Coronary artery (tissue), 2 donors: ENCODE measurements at places on chromosomes 11 and 22.

- no peak for DNase-seq
These were observed at the start of gene CD3G for GRCh38 chr11:118343981-118344515. Gene CD3G (plus strand): TSS chr11:118344344. CDS start chr11:118344424, 80 bp downstream.

GRCh38 chr11:45031912-45032519, 81.3 kb upstream of the TP53I11 start:
- no peak for DNase-seq

DNA sequence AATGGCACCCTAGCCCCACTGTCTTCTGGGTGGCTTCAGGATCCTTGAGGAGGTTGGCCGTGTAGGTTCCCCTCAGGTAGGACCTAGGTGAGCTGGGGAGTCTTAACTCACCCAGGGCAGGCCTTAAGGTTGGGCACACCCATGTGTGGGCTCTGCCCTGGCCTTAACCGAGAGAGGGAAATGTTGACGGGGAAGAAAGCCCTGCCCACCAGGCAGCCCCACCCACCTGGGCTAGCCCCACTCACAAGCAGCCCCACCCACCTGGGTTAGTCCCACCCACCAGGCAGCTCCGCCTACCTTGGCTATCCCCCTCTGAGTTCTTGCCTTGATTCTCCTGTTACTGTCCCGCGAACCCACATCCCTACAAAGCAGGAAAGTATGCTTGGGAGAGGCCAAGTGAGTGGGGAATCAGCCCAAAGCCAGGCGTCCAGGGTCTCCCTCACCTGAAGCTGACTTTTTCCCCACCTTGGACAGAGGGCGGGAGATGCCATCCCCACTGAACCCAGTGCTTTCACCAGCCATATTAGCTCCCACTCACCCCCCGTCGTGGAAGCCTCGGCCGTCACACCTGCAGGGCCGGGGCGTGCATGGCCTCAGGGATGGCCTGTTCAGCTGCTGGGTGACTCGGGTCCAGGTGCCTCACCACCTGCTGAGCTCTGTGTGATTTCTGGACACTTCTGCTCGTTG, at the start of gene MYEOV:
TSS of gene MYEOV (plus strand) at position 337 of the 687 bp plus-strand sequence. CDS start 1,200 bp downstream, outside the sequence.
- no peak for DNase-seq

DNA sequence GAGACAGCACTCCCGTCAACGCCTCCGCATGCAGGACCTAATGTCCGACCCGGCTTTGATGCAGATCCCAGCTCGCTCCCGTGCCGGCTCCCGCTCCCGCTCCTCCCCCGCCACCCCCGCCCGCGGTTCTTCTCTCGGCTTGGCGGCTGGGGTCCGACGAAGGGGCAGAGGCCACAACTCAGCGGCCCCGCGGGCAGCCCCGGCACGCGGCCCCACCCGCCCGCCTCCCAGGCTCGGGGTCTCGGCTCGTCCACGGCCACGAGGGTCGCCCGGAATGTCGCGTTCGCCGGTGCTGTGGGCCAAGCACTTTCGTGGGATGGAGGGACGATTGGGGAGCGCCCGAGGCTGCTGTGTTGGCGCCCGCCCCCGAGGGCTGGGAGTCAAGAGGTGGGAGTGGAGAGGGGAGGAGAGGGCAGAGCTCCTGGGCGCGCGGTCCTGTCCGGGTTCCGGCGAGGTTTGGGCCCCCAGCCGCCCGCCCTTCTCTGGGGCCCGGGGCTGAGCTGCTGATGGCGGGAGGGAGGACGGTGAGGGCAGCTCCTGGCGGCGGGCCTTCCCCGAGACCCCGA, 5.3 kb upstream of the TBX1 start:
- DNase-seq, result no peak

- no peak for DNase-seq
These were observed 8.0 kb upstream of the SLCO2B1 start for GRCh38 chr11:75142714-75143419.

GRCh38 chr11:57071829-57072228, 83.1 kb downstream of the OR5AK2 start:
- DNase-seq, result no peak

DNA sequence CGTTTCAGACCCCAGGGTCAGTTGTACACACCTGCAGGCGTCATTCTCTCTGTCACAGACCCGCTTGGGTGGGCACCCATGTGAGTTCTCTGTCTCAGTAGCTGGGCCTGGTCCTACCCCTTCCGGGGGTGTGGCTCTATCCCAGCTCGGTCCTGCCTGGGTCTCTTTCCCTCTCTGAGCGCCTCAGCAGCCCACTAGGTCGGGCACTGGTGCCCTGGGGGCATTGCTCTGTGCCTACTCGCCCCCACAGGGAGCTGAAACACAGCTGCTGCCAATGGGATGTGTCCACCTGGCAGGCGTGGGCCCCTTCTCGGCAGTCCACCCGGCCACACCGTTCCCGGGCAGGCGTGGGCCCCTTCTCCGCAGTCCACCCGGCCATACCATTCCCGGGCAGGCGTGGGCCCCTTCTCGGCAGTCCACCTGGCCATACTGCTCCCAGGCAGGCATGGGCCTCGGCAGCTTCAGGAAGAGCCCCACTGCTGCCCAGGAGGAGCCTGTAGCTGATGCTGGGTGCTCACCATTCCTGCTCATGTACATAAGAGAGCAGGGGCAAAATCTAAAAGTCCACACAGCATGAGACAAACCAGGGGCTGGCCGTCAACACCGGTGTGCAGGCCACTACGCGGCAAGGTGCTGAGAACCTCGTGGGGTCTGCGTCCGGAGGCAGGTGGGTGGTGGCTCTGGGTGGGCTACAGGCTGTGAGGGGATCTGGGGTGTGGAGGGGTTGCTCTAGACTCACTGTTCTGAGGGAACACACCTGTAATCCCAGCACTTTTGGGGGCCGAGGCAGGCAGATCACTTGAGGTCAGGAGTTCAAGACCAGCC, 12.3 kb downstream of the MLC1 start:
- no peak for DNase-seq

GRCh38 chr11:125514336-125515101, 18.5 kb upstream of the FEZ1 start:
- no peak for DNase-seq

GRCh38 chr11:30585892-30586250, 282 bp downstream of the MPPED2 start:
- DNase-seq, result no peak

DNA sequence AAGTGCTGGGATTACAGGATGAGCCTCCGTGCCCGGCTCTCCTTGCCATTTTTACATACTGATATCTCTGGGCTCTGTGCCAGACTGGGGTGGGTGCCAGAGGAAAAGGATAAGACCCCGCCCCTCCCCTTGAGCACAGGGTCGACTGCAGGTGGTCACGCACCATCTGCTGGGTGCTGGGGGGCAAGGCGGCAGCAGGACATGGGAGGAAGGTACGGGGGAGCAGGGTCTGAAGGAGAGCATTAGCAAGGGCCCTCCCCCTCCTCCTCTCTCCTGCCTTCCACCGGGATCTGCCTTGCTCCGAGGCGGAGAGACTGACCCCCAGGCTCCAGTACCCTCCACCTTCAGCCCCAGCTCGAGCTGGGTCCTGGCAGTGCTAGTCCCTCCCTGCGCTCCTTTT, 9.7 kb upstream of the PGA3 start:
- no peak for DNase-seq

DNA sequence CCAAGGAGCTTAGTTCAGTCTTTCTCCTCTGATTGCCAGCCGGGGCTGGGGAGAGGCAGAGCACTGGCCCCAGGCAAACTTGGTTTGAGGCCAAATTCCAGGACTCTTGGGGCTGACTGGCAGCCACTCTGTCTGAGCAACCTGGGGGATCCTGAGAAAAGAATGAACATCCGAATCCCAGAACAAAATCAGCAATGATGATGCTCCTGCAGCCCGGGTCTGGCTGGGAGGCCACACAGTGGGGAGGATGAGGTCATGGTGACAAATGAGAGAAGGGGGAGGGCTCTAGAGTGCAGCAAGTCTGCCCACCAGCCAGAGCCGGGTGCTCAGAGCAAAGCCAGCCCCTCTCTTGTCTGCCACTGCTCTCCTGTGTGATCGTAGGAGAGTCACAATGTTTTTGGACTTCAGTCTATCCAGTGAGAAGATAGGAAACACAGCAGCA, 71.8 kb upstream of the PAX6 start:
- DNase-seq, result no peak

GRCh38 chr22:48393885-48394284, 1433.8 kb downstream of the BRD1 start:
- DNase-seq, result no peak

GRCh38 chr22:31757265-31757664, 3.4 kb downstream of the DEPDC5 start:
- DNase-seq, result no peak

GRCh38 chr11:118705111-118705741, 25.8 kb upstream of the TREH start:
- peak; percentile 68 for DNase-seq

- DNase-seq, result no peak
These were observed 40.8 kb downstream of the MAP6 start for GRCh38 chr11:75627906-75628668.

DNA sequence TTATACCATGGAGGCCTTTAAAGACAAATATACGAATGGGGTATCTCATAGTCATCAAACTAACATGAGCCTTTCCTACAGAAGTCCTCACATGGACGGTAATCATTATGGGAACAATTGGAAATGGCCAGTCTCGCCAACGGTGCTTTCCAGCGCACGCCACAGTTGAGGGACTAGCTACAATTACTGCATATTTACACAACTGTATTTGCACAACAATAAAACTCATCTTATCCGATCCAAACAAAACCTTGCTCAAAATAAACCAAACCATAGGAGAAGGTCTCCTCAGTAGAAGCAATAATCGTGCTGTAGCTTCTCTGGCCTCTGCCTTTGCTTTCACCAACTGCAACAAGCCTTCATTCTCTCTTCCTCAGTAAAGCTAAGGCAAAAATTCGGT, 5.9 kb downstream of the CADM1 start:
- no peak for DNase-seq

DNA sequence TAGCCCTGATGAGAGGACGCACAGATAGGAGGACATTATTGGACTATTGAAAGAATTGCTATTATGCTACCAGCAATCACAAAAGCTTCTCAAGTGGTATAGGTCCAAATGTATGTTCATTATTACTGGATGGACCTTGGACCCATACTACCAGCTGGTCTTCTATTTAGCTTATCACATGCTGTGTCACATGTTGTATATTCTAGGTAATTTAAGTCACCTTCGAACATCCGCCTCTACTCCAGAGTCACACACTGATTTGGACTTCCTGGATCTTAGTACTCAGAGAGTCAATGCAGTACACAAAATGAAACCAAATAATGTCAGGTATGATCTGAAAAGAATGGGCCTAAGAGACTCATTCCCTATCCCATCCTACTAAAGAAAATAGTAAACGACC, 534.0 kb upstream of the API5 start:
- no peak for DNase-seq
